ENCODE measurements at places on chromosomes 3 and 15. TPM values are rescaled to one million over a fixed set of nuclear protein-coding genes. Genes with fewer than 3 reads are reported as not detected.

Gene APOD
- total RNA-seq = 0.44 TPM

Gene CACNA1D
- not detected for total RNA-seq

Gene XCR1
- not detected for total RNA-seq

Gene MME
- not detected for total RNA-seq

Gene ELL3
- total RNA-seq = 1.2 TPM

Gene SLC30A4
- total RNA-seq = 1.0 TPM

DNA sequence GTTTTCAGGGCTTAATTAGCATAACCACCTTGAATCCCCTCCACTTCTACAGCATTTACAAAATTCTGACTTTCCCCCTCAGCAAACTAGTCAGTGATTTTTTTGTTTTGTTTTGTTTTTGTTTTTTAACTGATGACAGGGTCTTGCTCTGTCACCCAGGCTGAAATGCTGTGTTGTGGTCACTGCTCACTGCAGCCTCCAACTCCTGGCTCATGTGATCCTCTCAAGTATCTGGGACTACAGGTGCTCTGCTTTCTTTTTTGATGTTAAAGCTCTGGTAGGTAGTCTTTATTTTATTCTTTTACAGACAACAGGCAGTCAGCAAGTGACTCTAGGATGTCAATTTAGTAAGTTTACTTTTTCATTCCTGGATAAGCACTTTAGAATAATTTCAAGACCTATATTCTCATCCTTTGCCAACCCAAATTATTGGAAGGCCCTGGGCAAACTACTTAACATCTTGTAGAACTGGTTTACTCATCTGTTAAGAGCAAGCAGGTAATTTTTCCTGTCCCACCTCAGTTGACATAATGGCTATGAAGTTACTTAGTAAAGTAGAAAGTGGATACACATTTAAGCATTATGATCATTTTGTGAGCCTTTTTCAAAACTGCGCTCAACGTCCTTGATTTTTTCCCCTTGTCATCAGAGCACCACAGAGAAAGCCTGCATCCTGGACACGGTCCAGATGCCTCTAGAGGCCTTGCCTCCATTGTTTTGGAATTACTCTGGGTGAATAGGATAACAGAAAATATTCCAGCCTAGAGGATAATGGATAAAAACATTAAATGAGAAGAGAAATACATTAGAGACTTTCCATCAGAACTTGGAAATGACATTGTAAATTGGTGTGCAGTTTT lies 69.9 kb upstream of the NDUFB4 start:
- DNase-seq = no peak

- no peak for DNase-seq
Measured at GRCh38 chr3:134904776-134905646, 110.0 kb downstream of the EPHB1 start.

- DNase-seq = no peak
Measured at GRCh38 chr3:172467170-172467824, 19.0 kb upstream of the GHSR start.

GRCh38 chr3:124116906-124117305 lies 125.0 kb upstream of the ROPN1 start:
- no peak for DNase-seq

- DNase-seq = no peak
Measured at GRCh38 chr15:63797116-63797515, 36.6 kb downstream of the HERC1 start.

GRCh38 chr15:94793641-94794040 lies 562.3 kb downstream of the MCTP2 start:
- DNase-seq = no peak

GRCh38 chr3:123053107-123053506 lies 13.7 kb upstream of the PDIA5 start:
- DNase-seq = no peak

GRCh38 chr3:61334783-61335182 lies 83.5 kb upstream of the FHIT start:
- DNase-seq = no peak

GRCh38 chr15:78044407-78045155 lies 32.9 kb downstream of the TBC1D2B start:
- no peak for DNase-seq

DNA sequence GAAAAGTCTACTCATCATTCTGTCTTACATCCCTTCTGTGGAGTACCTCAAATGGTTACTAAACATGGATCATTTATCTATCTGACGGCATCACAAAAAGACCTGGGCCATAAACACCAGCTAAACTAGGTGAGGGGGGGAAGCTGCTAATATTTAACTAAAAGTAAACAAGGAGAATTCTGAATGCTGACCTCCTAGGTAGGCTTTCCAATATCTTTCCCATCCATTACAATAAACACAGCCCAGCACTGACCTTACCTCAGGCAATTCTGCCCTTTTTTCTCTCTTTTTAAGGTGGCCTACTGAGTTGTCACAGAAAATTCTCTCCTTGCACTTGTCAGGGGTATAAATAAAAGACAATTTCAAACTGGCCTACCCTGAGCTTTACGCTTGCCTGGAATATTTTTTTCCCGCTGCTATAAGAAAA lies 33.1 kb downstream of the USF3 start:
- DNase-seq = no peak

DNA sequence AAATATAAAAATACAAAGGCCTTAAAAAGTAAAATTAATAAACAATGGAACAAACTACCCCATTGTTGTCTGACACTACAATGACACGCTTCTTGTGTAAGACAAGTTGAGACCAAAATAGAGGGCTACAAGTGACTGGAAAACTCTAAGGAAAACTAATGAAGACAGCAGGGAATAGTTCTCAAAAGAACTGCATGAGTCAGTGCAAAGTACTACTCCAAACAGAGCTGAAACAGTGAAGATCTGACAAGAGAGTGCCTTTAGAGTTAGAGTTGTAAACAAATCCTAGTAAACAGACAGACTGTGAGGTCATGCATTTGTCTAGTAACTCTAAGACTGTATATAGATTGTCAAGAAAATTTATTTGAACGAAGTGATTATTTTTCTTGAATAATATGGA lies 233.9 kb downstream of the BBX start:
- DNase-seq = no peak

DNA sequence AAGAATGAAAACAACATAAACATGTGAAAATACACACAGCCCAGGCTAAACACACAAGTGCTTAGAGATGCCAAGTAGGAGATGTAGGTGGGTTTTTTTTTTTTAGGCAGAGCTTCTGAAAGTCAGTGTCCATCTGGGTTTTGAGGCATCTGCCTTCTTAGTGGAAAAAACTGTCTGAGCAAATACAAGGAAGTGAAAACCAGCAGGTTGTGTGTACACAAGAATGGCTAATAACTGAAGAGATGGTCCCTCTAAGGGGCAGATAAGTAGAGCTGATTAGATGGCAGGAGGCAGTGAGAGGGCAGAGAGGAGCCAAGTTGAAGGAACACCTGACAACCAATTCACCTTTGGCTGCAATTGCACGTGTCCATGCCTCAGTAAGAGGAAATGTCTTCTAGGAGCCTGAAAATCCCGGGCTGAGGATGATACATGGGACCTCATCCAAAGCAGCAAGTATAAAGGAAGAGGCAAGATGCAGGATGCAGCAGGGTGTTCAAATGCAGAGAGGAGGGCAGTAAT lies 34.9 kb downstream of the CYP19A1 start:
- DNase-seq = no peak

All from activated naive CD4-positive, alpha-beta T cell treated with anti-CD3 and anti-CD28 coated beads for 36 hours (primary cell).